ENCODE measurements at places on chromosomes 3 and 15.

GRCh38 chr3:67646586-67647234 lies 7.7 kb downstream of the SUCLG2 start:
- DNase-seq = peak; percentile 34

DNA sequence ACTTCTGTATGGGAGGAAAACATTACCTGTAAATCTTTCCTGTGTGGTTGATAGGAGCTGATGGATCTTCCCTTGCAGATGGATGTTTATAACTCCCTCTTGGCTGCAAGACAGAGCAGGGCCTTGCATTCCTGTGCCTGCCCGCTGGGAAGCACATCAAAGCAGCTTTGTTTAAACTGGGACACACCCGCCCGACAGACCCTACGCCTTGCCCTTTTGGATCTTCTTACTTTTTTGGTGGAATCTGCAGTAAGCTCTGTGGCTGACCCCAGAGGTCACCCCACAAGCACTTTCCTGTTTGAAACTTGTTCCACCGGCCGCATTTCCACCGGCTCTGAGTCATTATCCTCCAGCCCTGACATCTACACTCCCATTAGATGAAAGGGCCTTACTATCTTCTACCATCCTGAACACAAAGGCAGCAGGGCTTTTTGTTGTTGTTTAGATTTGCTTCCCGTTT lies 244.1 kb upstream of the STT3B start:
- peak; percentile 94 for DNase-seq

GRCh38 chr15:79170256-79170664 lies 79.7 kb upstream of the RASGRF1 start:
- peak; percentile 84 for DNase-seq

DNA sequence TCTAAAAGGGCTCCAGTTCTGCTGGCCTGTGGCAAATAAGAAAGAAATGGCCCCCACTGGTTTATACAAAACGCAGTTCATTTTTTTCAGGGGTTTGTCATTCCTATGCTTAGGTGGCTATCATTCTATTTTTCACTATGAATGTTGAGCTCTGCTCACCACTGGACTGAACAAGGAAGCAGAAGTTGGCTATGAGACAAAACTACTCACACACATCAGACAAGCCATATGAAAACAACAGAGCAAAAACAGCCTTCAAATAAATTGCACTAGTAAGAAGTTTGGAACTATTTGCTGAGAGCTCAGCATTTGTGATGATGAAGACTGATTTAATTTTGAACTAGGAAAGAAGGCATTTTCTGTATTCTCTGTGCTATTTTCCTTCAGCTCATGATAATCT lies 328.5 kb downstream of the MECOM start:
- no peak for DNase-seq

- DNase-seq = no peak
Measured at GRCh38 chr3:14252321-14253021, 73.9 kb downstream of the LSM3 start.
